ENCODE measurements at places on chromosomes 1 and 21.

DNA sequence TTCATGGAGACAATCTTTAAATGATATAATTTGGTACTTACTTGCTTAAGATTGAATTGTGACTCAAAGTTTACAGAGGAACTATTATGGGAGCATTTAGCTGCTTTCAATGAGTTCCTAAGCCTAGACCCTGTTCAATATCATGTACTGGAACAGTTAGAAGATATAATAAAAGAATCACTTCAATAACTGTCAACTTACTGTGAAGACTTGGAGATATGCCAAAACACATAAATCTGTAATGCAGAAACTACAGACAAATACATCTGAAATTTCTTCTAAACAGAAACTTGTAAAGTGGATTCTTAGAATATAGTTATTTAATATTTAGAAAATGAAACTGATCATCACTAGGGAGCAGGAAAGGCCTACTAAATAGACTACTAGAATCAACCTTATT is 259.3 kb downstream of the HLX start:
- no peak for DNase-seq

GRCh38 chr1:182246783-182247182 is 144.8 kb downstream of the GLUL start:
- no peak for DNase-seq

- DNase-seq: no peak
Observed at GRCh38 chr1:196628838-196629237, 20.6 kb upstream of the KCNT2 start.

GRCh38 chr1:231882790-231883189 is 256.2 kb downstream of the DISC1 start:
- DNase-seq: no peak

GRCh38 chr1:205519541-205520131 is 15.2 kb downstream of the CDK18 start:
- DNase-seq: no peak

DNA sequence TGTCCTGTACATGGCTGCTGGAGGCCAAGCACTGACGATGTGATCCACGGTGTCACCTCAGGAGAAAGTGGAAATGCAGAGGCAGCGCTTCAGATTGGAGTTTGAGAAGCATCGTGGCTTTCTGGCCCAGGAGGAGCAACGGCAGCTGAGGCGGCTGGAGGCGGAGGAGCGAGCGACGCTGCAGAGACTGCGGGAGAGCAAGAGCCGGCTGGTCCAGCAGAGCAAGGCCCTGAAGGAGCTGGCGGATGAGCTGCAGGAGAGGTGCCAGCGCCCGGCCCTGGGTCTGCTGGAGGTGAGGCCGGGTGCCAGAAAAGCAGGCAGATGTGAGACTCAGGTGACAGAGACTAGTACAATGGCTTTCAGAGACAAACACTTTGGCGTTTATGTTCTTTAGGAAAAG is 7.7 kb downstream of the TRIM58 start:
- DNase-seq: no peak
